ENCODE measurements at places on chromosomes 11 and 22. TPM values are rescaled to one million over a fixed set of nuclear protein-coding genes. Genes with fewer than 3 reads are reported as not detected.

PRODH gene
- total RNA-seq: 11.1 TPM

ARHGAP32 gene
- total RNA-seq: 65.7 TPM

SCGB2A2 gene
- not detected for total RNA-seq

GGTLC3 gene
- not detected for total RNA-seq

DNA sequence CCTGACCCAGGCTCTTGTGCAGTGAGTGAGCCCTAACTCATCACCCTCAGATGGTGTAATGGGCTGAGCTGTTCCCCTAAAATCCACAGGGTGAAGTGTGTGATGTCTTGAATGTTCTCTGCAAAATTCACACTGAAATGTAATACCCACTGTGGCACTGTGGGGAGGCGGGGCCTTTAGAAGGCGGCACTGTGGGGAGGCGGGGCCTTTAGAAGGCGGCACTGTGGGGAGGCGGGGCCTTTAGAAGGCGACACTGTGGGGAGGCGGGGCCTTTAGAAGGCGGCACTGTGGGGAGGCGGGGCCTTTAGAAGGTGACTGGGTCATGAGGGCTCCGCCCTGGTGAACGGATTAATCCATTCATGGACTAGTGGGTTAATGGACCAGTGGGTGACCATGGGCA, 33.0 kb downstream of the CHID1 start:
- no peak for DNase-seq
- no peaks in the 10 kb centered on the region for H3K36me3 ChIP-seq
- H3K27ac ChIP-seq: no peak overlapping the region

GRCh38 chr11:129637473-129637872, 178.2 kb upstream of the TMEM45B start:
- no peaks in the 10 kb centered on the region for H3K36me3 ChIP-seq
- H3K4me3 ChIP-seq: no peak overlapping the region
- H3K27me3 ChIP-seq: no peaks in the 10 kb centered on the region
- no peak overlapping the region for H3K27ac ChIP-seq
- no peak for DNase-seq

- H3K27me3 ChIP-seq: no peaks in the 10 kb centered on the region
- H3K27ac ChIP-seq: no peak overlapping the region
- DNase-seq: no peak
- H3K4me3 ChIP-seq: no peak overlapping the region
- no peaks in the 10 kb centered on the region for H3K36me3 ChIP-seq
Measured at GRCh38 chr22:44196731-44197131, 16.0 kb downstream of the PARVG start.

DNA sequence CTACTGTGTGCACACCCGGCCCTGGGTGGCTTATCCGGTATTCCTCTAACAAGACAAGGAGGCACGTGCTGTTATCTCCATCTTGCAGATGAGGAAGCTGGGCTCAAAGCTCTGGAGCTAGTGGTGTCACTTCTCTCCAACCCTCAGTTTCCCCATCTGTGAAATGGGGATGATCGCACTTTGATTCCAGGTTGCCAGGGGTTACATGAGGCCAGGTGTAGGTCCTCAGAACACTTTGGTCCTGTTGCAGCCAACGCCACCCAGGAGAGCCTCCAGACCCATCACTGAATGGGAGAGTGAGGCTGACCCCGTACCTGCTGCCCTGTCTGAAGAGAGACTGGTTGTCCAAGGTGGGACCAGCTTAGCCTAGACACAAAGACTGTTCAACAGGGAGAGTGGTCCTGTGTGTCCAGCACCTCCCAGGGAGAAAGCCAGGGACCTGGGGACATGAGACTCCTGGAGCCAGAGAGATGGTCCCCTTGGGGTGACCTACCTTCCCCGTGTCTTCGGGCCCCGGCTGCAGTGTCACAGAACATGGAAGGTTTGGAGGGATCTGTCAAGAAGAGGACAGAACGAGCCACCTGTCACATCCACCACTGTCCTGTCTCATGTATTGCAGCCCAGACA, 41.0 kb downstream of the TPBGL start:
- H3K4me3 ChIP-seq: no peak overlapping the region
- peaks cover 12% of the 10 kb centered on the region for H3K36me3 ChIP-seq
- H3K27ac ChIP-seq: no peak overlapping the region
- H3K4me1 ChIP-seq: no peaks in the 10 kb centered on the region
- H3K27me3 ChIP-seq: no peaks in the 10 kb centered on the region
- DNase-seq: no peak

- no peaks in the 10 kb centered on the region for H3K4me1 ChIP-seq
- no peak overlapping the region for H3K27ac ChIP-seq
- no peaks in the 10 kb centered on the region for H3K27me3 ChIP-seq
- no peaks in the 10 kb centered on the region for H3K36me3 ChIP-seq
- peak; percentile 49 for DNase-seq
Measured at GRCh38 chr11:2194877-2195755, 23.5 kb upstream of the TH start.

DNA sequence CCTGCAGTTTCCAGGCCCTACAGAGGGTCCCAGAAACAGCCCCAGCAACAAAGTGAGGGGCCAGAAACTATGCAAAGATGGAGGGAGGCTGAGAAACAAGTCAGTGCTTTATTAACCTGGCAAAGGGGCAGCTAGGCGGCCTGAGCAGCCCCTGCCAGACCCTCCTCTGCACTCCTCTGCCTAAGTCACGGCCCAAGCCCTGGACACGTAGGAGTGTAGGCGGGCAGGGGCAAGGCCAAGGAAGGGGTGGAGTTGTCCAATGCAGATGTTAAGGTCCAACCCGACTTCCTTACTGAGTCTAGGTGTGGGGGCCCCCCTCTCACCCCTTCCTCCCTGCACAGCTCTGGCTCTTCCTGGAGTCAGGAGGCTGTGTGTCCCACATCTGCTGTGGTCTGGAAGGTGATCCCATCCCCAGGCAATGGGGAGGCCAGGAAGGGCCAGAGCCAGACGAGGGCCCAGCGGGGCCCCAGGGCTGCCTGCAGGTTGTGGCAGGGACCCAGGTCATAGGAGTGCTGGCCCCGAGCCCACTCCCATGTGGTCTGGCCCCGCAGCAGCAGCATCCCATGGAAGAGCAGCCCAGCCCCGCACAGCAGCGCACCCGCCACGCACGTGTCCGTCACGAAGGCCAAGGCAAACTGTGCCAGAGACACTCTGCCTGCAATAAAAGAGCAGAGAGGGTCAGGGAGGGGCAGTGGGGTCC, 6.5 kb downstream of the ZDHHC24 start:
- H3K36me3 ChIP-seq: no peaks in the 10 kb centered on the region
- no peak for DNase-seq
- H3K4me1 ChIP-seq: peaks cover 2% of the 10 kb centered on the region
- no peaks in the 10 kb centered on the region for H3K27me3 ChIP-seq
- no peak overlapping the region for H3K4me3 ChIP-seq
- no peak overlapping the region for H3K27ac ChIP-seq

GRCh38 chr22:44554411-44554810, 56.4 kb upstream of the RTL6 start:
- no peak overlapping the region for H3K27ac ChIP-seq
- no peaks in the 10 kb centered on the region for H3K27me3 ChIP-seq
- no peak overlapping the region for H3K4me3 ChIP-seq
- DNase-seq: no peak

- no peak for DNase-seq
- H3K4me3 ChIP-seq: no peak overlapping the region
- H3K4me1 ChIP-seq: no peaks in the 10 kb centered on the region
- H3K36me3 ChIP-seq: no peaks in the 10 kb centered on the region
- H3K27me3 ChIP-seq: no peaks in the 10 kb centered on the region
- no peak overlapping the region for H3K27ac ChIP-seq
Measured at GRCh38 chr11:15955595-15955994, 400.8 kb downstream of the SOX6 start.

DNA sequence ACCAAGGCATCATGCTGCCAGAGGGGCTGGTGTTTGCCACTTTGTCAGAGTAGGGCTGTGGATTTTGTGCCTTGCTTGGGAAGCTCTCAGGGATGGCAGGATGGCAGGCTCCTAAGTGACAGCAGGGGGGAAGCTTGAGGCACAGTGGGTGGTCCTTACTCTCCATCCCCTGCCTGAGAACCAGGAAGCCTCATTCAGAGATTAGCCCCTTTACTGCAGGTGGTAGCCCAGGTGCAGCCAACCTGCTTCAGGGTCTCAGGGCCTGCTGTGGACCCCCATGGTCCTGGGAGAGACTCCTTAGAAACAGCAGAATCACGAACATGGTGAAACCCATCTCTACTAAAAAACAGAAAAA, 8.9 kb upstream of the ST3GAL4 start:
- H3K27me3 ChIP-seq: no peaks in the 10 kb centered on the region
- no peaks in the 10 kb centered on the region for H3K4me1 ChIP-seq

DNA sequence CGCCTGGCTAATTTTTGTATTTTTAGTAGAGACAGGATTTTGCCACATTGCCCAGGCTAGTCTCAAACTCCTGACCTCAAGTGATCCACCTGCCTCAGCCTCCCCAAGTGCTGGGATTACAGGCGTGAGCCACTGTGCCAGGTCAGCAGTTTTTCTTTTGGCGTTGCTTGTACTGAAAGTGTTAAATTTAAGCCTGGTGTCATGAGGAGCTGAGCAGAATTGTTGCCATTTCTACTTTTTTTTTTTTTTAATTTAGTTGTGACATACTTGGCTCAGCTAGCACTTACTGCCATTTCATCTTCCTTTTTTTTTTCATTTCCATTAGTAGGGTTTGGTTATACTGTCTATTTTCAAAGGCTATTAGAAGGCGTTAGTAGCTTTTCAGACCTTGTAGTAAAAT, 10.7 kb downstream of the TAB1 start:
- H3K4me1 ChIP-seq: no peaks in the 10 kb centered on the region
- no peak overlapping the region for H3K27ac ChIP-seq
- H3K27me3 ChIP-seq: no peaks in the 10 kb centered on the region
- H3K4me3 ChIP-seq: no peak overlapping the region
- no peak for DNase-seq

DNA sequence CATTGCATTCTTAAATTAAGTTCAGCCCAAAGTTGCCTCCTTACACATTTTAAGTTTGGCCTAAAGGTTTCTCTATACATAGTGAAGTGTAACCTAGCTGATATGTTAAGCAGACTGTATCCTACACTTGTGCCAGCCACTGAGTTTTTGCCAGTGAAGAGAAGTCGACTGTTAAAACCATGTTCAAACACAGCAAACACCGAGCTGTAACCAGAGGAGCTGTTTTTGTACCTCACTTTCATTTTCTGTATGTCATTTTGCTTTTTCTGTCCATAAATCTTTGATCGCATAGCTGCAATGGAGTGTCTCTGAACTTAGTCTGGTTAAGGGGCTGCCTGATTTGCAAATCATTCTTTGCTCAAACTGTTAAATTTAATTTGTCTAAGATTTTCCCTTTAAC, 403.7 kb downstream of the LUZP2 start:
- no peaks in the 10 kb centered on the region for H3K36me3 ChIP-seq
- no peak overlapping the region for H3K27ac ChIP-seq
- H3K4me3 ChIP-seq: no peak overlapping the region
- no peaks in the 10 kb centered on the region for H3K27me3 ChIP-seq
- DNase-seq: no peak

GRCh38 chr11:66716996-66717395, 12.0 kb downstream of the SPTBN2 start:
- no peaks in the 10 kb centered on the region for H3K27me3 ChIP-seq
- no peak overlapping the region for H3K4me3 ChIP-seq
- H3K4me1 ChIP-seq: no peaks in the 10 kb centered on the region
- no peak overlapping the region for H3K27ac ChIP-seq
- no peak for DNase-seq

GRCh38 chr11:34897171-34897870, 18.9 kb downstream of the APIP start:
- H3K27me3 ChIP-seq: no peaks in the 10 kb centered on the region
- no peak for DNase-seq
- H3K4me1 ChIP-seq: no peaks in the 10 kb centered on the region
- no peak overlapping the region for H3K27ac ChIP-seq
- no peaks in the 10 kb centered on the region for H3K36me3 ChIP-seq
- no peak overlapping the region for H3K4me3 ChIP-seq

DNA sequence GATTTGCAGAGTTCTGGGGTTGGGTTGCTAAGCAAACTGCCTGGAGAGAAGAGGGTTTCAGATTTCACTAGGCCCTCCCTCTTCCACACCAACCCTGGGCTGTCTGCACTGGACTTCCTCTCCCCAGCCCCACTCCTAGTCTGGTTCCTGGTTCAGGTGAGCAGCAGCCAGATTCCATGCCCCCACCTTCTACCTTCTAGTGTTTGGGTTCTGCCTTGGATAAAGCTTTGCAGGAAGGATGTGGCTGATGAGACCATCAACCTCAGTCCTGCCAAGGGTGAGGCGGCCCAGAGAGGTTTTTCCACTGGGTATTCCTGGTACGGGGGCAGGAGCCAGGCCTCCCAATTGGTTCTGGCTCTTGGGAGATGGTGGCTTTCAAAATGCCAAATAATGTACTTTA, 68.3 kb downstream of the BCR start:
- no peaks in the 10 kb centered on the region for H3K36me3 ChIP-seq
- no peak for DNase-seq
- no peak overlapping the region for H3K4me3 ChIP-seq
- H3K27ac ChIP-seq: no peak overlapping the region
- H3K4me1 ChIP-seq: no peaks in the 10 kb centered on the region
- no peaks in the 10 kb centered on the region for H3K27me3 ChIP-seq

DNA sequence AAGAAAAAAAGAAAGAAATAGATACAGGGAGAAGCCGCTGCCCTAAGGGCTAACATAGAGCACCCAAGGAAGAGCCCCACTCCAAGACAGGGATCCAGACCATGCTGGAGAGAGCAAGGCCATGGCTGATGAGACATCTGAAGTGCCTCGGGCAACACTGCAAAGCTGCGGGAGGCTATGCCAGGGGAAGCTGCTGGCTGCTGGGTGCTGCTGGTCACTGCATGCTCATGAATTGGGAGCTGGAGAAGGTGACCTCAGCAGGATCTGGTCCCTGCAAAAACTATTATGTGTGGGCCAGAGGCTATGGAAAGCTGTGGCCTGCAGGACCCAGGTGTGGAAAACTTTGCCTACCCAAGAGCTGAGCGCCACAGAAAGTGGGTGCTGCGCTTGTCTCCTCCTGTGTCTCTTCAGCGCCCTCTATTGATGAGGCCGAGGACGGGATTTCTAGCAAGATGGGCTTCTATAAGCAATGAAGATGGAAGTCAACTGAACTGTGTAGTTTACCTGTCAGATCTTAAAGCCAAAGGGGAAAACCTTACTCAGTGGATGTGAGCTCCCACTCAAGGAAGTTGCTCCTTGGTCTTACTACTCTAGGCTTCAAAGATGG, 17.3 kb upstream of the SLC29A2 start:
- DNase-seq: peak; percentile 83
- H3K27ac ChIP-seq: no peak overlapping the region
- no peaks in the 10 kb centered on the region for H3K36me3 ChIP-seq
- H3K4me1 ChIP-seq: no peaks in the 10 kb centered on the region
- no peaks in the 10 kb centered on the region for H3K27me3 ChIP-seq
- H3K4me3 ChIP-seq: no peak overlapping the region

GRCh38 chr22:24417901-24418641, 9.3 kb upstream of the ADORA2A start:
- no peak for DNase-seq
- H3K27me3 ChIP-seq: no peaks in the 10 kb centered on the region
- H3K4me3 ChIP-seq: no peak overlapping the region
- H3K36me3 ChIP-seq: no peaks in the 10 kb centered on the region
- no peak overlapping the region for H3K27ac ChIP-seq

DNA sequence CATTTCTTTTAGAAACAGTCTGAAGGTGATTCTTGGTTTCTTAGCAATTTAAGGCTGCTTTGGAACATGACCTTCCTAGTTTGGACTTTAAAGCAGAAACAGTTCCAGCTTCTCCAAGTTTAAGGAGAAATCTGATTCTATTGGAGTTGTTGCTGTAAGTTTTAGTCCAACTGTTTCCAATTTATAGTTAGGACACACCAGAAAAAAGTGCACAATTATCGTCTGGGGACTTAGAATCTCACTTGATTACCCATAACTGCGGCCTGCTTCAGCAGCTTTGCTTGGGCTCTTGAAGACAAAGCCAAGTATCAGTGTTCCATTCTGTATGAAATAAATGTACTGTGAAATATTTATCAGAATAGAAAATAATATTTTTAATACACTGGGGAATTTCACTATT, 246.6 kb downstream of the TMEM135 start:
- H3K27ac ChIP-seq: no peak overlapping the region
- no peak overlapping the region for H3K4me3 ChIP-seq
- no peaks in the 10 kb centered on the region for H3K4me1 ChIP-seq
- H3K36me3 ChIP-seq: no peaks in the 10 kb centered on the region
- H3K27me3 ChIP-seq: no peaks in the 10 kb centered on the region

Measured in colonic mucosa (tissue), 4 donors.